ENCODE measurements at places on chromosomes 2 and 18.

GRCh38 chr2:14540015-14540414, 92.5 kb upstream of the LRATD1 start:
- no peak for DNase-seq

GRCh38 chr2:18814387-18814786, 225.0 kb upstream of the NT5C1B start:
- no peak for DNase-seq

DNA sequence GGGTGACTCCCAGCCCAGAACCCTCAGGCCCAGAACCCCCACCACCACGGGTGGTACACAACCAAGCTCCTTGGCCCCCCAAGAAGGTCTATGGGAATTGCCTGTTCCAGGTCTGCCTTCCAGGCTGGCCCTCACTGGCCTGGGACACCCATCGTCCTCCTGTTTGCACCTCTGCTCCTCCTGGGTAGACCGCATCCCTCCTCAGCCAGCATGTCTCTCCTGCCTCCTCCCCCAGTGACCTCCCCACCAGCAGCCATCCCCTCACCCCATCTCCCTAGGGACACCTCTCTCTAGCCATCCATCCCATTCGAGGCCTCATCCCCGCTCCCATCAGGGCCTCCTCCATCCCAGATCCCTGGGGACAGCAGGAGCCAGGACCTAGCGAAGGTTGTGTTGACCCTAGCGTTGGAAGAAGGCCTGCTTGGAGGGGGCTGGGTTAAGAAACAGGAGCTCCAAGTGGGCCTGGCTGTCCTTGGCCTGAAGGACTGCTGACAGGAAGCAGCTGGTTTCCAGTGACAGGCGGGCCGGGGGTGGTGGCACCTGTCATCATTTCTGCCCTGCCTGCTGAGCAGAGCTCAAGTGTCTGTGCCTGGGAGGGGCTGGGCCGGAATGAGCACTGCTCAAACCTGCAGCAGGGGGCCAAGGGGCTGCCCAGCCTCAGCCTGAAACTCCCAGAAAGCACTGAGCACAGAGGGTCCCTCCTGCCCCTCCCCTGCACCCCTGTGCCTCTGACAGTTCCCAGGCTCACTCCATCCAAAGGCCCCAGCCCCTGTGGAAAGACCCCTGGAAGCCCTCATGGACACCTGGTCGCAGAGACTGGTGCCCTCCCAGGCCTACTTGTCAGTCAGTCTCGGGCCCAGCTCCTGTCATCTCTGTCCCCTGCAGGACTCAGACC, 96.0 kb upstream of the OTOS start:
- DNase-seq = no peak

DNA sequence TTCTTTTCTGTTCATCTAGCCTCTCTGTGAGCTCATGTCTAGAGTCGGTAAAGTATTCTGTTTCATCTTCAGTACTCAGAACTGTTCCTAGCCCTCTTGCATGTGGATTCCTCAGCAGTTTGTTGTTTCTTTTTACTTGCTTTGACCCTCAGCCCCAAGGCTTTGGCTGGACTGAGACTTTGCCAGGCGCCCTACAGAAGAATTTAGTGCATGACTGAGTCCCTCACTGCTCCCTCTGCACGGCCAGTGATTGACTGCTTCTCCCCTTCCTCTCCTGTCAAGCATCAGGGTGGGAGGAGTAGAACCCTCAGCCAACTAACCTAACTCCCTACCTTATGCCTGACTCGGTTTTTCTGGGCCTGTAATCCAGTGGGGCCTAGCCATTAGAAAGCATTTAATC, 109.8 kb downstream of the ESCO1 start:
- DNase-seq = no peak

GRCh38 chr2:37773371-37774130, 102.1 kb upstream of the CDC42EP3 start:
- DNase-seq = no peak

DNA sequence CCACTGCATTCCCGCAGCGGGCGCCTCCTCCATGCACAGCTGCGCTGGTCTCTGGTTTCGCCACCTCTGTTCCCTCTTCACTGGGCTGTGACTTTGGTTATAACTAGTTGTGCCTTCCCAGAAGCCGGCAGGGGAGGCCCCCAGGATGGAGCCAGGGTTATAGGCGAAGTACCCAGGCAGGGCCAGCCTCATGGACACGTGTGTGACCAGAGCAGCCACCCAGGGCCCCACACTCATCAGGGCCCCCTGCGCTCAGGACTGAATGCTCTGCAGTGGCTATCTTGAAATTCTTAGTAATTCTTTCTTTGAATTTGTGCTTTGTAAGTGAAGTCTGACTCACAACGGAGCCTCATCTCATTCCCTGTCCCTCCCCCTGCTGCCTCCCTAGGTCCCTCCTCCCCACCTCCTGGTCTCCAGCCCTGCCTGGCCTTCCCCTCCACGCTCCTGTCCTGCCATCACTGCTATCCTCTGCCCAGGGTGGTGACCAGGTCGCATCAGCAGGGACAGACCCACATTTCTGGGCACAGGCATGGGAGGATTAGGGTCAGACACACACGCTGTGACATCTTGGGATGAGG, 38.1 kb upstream of the LBH start:
- no peak for DNase-seq

GRCh38 chr2:17863539-17863938, 14.9 kb upstream of the KCNS3 start:
- DNase-seq = no peak
